ENCODE measurements at places on chromosomes 1 and 21. TPM values are rescaled to one million over a fixed set of nuclear protein-coding genes. Genes with fewer than 3 reads are reported as not detected.

The RIMKLA gene
- total RNA-seq = 1.5 TPM

The ISG20L2 gene
- total RNA-seq = 56.0 TPM

The LCE1A gene
- not detected for total RNA-seq

The FALEC gene
- not detected for total RNA-seq

The G0S2 gene
- 0.70 TPM for total RNA-seq

The S100A8 gene
- not detected for total RNA-seq

The ARHGAP29 gene
- not detected for total RNA-seq

The CD2 gene
- 444 TPM for total RNA-seq

The ZNF683 gene
- 26.3 TPM for total RNA-seq

The CHODL gene
- total RNA-seq = 0.32 TPM

The FCGR1A gene
- not detected for total RNA-seq

The NEXN gene
- total RNA-seq = 2.7 TPM

The TRPM2 gene
- total RNA-seq = 21.2 TPM

The AGT gene
- not detected for total RNA-seq

The CELA3B gene
- not detected for total RNA-seq

The AIRE gene
- 0.33 TPM for total RNA-seq

The OPRD1 gene
- total RNA-seq = not detected

The SH3BGR gene
- 1.9 TPM for total RNA-seq

GRCh38 chr1:154859151-154859785, 10.8 kb downstream of the KCNN3 start:
- peaks cover 25% of the 10 kb centered on the region for H3K27me3 ChIP-seq
- H3K36me3 ChIP-seq = no peaks in the 10 kb centered on the region
- peaks cover 26% of the 10 kb centered on the region for H3K4me1 ChIP-seq
- H3K27ac ChIP-seq = no peak overlapping the region

DNA sequence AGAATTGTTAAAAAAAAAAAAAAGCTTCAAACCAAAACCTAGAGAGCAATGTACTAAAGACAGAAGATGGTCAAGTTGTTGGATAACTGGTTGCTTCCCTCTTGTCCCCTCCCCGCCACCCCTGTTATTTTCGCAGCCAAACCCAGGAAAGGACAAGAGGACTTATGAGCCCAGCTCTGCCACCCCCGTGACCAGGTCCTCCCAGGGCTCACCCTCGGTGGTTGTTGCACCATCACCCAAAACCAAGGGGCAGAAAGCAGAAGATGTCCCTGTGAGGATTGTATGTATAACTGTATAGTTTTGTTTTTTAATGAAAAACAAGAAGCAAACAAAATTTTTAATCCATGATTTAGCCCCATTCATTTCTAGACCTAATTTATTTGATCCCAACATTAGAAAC, 69.4 kb downstream of the VPS26C start:
- no peak overlapping the region for H3K27ac ChIP-seq
- no peaks in the 10 kb centered on the region for H3K4me1 ChIP-seq
- no peak for DNase-seq

- H3K27me3 ChIP-seq = peaks cover 25% of the 10 kb centered on the region
- H3K36me3 ChIP-seq = no peaks in the 10 kb centered on the region
- no peaks in the 10 kb centered on the region for H3K4me1 ChIP-seq
- H3K4me3 ChIP-seq = no peak overlapping the region
- DNase-seq = no peak
Measured at GRCh38 chr1:244084763-244085162, 33.7 kb downstream of the ZBTB18 start.

DNA sequence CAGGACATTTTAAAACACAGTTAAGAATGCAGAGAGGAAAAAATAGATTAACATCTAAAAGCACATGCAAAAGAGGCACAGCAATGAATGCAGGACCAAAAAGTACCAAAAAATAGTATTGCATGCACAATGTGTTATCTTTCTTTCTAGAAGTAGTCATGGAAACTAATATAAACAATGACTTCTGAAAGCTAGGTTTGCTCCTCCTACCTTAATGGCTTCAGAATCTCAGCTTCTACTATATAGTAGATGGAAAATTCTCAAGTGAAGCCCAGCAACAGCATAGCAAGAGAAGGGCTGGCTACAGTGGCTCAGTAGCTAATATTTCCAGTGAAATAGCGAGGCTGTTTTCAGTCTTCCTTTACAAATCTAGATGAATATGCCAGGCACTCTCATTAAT, 125.1 kb downstream of the CRB1 start:
- peaks cover 2% of the 10 kb centered on the region for H3K27me3 ChIP-seq
- no peak overlapping the region for H3K27ac ChIP-seq
- H3K36me3 ChIP-seq = no peaks in the 10 kb centered on the region
- no peak overlapping the region for H3K4me3 ChIP-seq

DNA sequence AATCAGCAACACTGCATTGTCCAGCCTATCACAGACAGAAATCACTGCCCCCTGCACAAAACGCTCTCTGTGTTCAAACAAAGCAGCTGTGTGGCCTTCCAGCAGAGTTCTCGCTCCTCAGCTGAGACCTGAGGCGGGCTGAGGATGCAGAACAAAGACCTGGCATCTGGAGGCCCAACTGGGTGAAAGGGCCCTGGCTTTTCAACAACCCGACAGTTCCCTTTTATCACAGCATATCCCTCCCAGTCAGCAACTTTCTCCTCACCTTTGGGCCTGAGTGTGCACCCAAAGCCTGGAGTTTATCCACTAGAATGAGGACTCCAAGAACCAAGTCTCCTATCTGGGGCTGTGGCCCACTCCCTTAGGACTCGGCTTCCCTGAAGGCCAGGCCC, 42.6 kb upstream of the A3GALT2 start:
- H3K27me3 ChIP-seq = no peaks in the 10 kb centered on the region
- H3K4me3 ChIP-seq = no peak overlapping the region
- H3K27ac ChIP-seq = no peak overlapping the region
- H3K4me1 ChIP-seq = peaks cover 4% of the 10 kb centered on the region
- DNase-seq = no peak
- H3K36me3 ChIP-seq = no peaks in the 10 kb centered on the region

GRCh38 chr1:243554686-243555085, 295.4 kb downstream of the AKT3 start:
- H3K27me3 ChIP-seq = no peaks in the 10 kb centered on the region
- no peak for DNase-seq
- H3K4me1 ChIP-seq = peaks cover 4% of the 10 kb centered on the region

- H3K4me3 ChIP-seq = no peak overlapping the region
- DNase-seq = no peak
- H3K36me3 ChIP-seq = no peaks in the 10 kb centered on the region
Measured at GRCh38 chr1:53604291-53604919, 134.6 kb downstream of the GLIS1 start.

- H3K27me3 ChIP-seq = peaks cover 22% of the 10 kb centered on the region
- no peak for DNase-seq
- H3K36me3 ChIP-seq = no peaks in the 10 kb centered on the region
- H3K4me3 ChIP-seq = no peak overlapping the region
- H3K4me1 ChIP-seq = peaks cover 10% of the 10 kb centered on the region
Measured at GRCh38 chr1:31180338-31180737, 59.3 kb downstream of the NKAIN1 start.

- H3K27me3 ChIP-seq = no peaks in the 10 kb centered on the region
- H3K36me3 ChIP-seq = no peaks in the 10 kb centered on the region
- no peak overlapping the region for H3K4me3 ChIP-seq
- H3K4me1 ChIP-seq = no peaks in the 10 kb centered on the region
- DNase-seq = no peak
Measured at GRCh38 chr21:27300770-27301169, 333.9 kb upstream of the ADAMTS5 start.

DNA sequence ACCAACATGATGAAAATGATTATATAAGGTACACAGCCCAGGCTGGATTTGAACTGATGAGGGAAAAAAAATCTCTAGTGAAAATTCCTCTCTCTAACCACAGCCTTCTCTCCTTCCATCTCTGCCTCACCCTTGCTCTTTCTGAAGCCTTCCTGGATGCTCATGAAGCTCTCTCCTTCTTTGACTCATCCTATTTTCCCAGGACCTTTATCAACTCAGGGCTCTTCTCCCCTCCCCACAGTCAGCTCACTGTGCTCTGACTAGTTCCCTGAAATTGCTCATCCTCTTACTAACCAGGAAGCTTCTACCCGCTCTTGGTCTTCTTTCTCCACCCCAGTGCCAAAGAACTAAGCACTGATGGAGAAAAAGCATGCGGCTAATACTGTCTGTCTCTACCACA, 46.4 kb upstream of the ERG start:
- no peak overlapping the region for H3K4me3 ChIP-seq
- DNase-seq = no peak
- H3K27me3 ChIP-seq = no peaks in the 10 kb centered on the region
- no peaks in the 10 kb centered on the region for H3K36me3 ChIP-seq
- H3K4me1 ChIP-seq = no peaks in the 10 kb centered on the region

DNA sequence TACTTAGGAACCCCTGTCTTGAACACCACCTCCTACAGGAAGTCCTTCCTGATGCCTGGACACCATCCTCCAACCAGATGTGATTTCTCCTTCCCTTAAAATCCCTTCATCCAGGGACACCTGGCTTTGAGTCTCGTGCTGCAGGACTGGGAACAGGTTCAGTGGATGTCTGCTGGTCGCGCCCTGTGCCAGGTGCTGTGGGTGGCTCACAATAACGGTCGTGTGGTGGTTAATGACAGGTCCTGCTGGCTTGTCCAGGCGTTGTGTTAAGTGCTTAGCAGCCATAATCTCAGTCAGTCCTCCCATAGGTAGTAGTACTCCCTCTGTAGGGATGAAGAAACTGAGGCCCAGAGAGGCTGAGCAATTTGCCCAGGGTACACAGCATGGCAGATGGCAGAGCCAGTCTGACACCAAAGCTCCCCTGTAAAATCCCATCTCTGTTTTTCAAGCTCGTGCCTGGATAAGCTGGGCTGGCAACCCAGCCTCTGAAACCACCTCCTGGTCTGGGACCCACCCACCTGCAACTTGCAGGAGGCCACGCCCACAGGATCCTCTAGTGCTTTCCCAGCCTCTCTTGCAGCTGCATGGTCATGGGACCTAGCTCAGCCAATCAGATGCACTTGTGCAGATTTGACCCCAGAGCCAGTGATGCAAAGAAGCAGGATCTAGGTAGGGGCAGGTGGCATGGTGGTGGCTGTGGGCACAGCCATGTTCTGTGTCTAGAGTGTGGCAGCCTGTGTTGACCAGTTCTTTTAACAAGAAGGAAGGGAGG, 106.0 kb upstream of the IFFO2 start:
- peaks cover 2% of the 10 kb centered on the region for H3K27me3 ChIP-seq
- peaks cover 3% of the 10 kb centered on the region for H3K36me3 ChIP-seq
- H3K4me3 ChIP-seq = no peak overlapping the region
- H3K4me1 ChIP-seq = peaks cover 2% of the 10 kb centered on the region
- no peak overlapping the region for H3K27ac ChIP-seq

- H3K27me3 ChIP-seq = no peaks in the 10 kb centered on the region
- peaks cover 12% of the 10 kb centered on the region for H3K4me1 ChIP-seq
- H3K4me3 ChIP-seq = no peak overlapping the region
- peaks cover 15% of the 10 kb centered on the region for H3K36me3 ChIP-seq
- H3K27ac ChIP-seq = no peak overlapping the region
Measured at GRCh38 chr1:13769212-13769611, 69.2 kb downstream of the PRDM2 start.

DNA sequence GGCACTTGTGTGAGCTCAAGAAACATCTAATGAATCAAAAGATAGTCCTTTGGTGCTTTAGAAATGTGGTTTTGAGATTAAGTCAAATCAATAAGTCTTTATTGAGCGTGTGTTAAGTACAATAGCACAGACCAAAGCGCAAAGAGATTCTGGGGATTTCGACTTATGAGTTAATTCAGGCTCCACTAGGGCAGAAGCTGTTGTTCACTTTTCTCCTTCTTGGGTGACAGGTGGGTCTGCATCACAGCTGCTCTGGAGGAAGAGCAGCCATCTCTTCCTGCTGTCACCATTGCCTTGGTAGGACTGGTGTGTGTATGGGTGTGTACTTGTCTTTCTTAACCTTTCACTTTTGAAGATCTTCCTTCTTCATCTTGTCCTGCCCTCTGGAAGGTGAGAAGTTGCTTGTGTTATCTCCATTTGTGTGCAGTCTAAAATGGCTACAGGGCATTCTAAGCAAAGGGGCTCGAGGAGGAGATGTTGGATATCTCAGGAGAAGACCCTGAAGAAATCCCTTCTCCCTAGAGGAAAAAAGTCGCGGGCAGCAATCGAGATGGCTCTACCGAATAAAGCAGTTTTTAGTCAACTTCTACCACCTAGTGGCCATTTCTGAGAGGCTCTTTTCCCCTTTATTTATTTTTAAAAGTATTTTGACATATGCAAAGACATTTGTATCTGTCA, 22.9 kb upstream of the DISC1 start:
- H3K36me3 ChIP-seq = no peaks in the 10 kb centered on the region
- peak; percentile 63 for DNase-seq
- H3K4me3 ChIP-seq = peak overlapping the region; percentile 83
- peak overlapping the region; percentile 86 for H3K27ac ChIP-seq
- peaks cover 17% of the 10 kb centered on the region for H3K27me3 ChIP-seq

DNA sequence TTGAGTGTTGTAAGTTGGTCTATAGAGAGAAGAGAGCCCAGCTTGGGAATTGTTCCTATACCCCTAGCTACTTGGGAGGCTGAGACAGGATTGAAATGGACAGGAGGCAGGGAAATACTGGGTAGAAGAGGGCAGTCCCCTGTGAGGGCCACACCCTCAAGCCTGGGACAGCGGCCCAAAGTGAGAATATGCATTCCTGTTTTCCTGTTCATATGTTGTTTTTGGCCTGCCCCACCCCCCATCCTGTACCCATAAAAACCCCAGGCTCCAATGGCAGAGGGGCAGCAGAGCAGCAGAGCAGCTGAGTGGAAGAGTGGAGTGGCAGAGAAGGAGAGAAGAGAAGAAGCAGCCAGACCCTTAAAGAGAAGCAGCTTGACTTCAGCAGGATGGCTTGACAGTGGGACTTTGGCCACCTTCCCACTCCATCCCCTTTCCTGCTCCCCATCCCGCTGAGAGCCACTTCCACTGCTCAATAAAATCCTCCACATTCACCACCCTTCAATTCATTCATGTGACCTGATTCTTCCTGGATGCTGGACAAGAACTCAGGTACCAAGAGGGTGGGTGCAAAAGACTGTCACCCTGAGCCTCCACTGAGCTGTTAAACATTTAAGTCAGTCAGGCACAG, 70.6 kb upstream of the PUM1 start:
- no peak overlapping the region for H3K4me3 ChIP-seq
- no peak for DNase-seq
- H3K36me3 ChIP-seq = no peaks in the 10 kb centered on the region
- H3K4me1 ChIP-seq = no peaks in the 10 kb centered on the region

DNA sequence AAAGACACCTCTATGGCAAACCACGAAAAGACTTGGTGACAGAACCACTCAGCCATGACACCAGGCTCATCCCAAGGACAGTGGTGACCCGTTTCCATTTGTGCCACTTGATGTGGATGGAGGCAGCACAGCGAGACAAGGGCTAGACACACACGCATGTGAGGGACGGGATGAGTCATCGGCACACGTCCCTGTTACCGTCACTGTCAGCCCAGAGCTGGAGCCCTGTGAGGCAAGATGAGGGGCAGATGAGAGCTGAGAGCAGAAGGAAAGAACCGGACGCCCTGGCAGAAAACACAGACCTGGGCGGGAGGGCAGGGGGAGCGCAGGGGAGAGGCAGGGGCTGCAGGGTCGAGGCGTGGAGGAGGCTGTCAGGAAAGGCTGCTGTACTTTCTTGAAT, 57.8 kb downstream of the SIK1 start:
- H3K4me3 ChIP-seq = no peak overlapping the region
- H3K27me3 ChIP-seq = peaks cover 13% of the 10 kb centered on the region
- peaks cover 3% of the 10 kb centered on the region for H3K4me1 ChIP-seq
- no peak for DNase-seq

Data from activated CD8-positive, alpha-beta memory T cell treated with anti-CD3 and anti-CD28 coated beads, Interleukin-2, amount 10 ng/mL, durations not matched to agents 7 days and 5 days (primary cell).